ENCODE measurements at places on chromosomes 16 and 17. TPM values are rescaled to one million over a fixed set of nuclear protein-coding genes. Genes with fewer than 3 reads are reported as not detected.

The KRT12 gene
- total RNA-seq, result not detected

- no peaks in the 10 kb centered on the region for H3K36me3 ChIP-seq
- H3K4me3 ChIP-seq, result no peak overlapping the region
- H3K27ac ChIP-seq, result no peak overlapping the region
- H3K27me3 ChIP-seq, result no peaks in the 10 kb centered on the region
- no peak for DNase-seq
These were observed 14.5 kb upstream of the MTSS2 start for GRCh38 chr16:70700101-70701020.

The LYRM1 gene
- 47.0 TPM for total RNA-seq

- H3K4me3 ChIP-seq, result no peak overlapping the region
- peaks cover 2% of the 10 kb centered on the region for H3K36me3 ChIP-seq
- no peak for DNase-seq
- peaks cover 7% of the 10 kb centered on the region for H3K27me3 ChIP-seq
- H3K27ac ChIP-seq, result no peak overlapping the region
These were observed 26.7 kb upstream of the PRM1 start for GRCh38 chr16:11307639-11308492.

The KRT20 gene
- total RNA-seq, result not detected

The NPTX1 gene
- 8.8 TPM for total RNA-seq

GRCh38 chr16:81513204-81514040 lies 68.8 kb downstream of the CMIP start:
- no peak overlapping the region for H3K4me3 ChIP-seq
- H3K27me3 ChIP-seq, result no peaks in the 10 kb centered on the region
- H3K36me3 ChIP-seq, result peaks cover 5% of the 10 kb centered on the region

GRCh38 chr17:82332669-82333278 lies 792 bp downstream of the SECTM1 start:
- DNase-seq, result peak; percentile 48
- H3K27ac ChIP-seq, result peak overlapping the region; percentile 78
- no peaks in the 10 kb centered on the region for H3K36me3 ChIP-seq
- peak overlapping the region; percentile 84 for H3K4me3 ChIP-seq
- H3K27me3 ChIP-seq, result peaks cover 7% of the 10 kb centered on the region

DNA sequence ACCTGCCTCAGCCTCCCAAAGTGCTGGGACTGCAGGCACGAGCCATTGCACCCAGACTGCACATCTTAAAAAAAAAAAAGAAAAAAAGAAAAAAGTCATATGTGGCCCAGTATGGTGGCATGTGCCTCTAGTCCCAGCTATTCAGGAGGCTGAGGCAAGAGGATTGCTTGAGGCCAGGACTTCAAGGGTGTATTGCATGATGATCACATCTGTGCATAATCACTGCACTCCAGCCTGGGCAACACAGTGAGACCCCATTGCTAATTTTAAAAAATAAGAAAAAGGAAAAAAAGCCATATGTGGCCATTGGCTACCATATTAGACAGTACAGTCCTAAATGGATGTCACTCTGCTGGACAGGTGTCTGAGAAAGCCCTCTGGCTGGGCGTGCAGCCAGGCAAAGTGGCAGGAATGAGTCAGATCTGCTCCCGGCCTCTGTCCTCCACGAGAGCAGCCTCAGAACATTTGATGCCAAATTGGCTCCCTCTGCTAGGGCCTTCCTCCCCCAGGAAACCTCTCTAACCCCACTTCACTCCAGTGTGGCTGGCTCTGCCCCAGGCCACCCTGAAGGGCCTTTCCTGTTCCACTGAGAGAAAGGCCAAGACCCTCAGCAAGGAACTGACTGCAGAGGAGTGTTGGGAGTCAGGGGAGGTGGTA lies 14.7 kb downstream of the CA7 start:
- no peak for DNase-seq
- no peak overlapping the region for H3K4me3 ChIP-seq
- no peaks in the 10 kb centered on the region for H3K27me3 ChIP-seq
- no peaks in the 10 kb centered on the region for H3K4me1 ChIP-seq
- no peaks in the 10 kb centered on the region for H3K36me3 ChIP-seq

DNA sequence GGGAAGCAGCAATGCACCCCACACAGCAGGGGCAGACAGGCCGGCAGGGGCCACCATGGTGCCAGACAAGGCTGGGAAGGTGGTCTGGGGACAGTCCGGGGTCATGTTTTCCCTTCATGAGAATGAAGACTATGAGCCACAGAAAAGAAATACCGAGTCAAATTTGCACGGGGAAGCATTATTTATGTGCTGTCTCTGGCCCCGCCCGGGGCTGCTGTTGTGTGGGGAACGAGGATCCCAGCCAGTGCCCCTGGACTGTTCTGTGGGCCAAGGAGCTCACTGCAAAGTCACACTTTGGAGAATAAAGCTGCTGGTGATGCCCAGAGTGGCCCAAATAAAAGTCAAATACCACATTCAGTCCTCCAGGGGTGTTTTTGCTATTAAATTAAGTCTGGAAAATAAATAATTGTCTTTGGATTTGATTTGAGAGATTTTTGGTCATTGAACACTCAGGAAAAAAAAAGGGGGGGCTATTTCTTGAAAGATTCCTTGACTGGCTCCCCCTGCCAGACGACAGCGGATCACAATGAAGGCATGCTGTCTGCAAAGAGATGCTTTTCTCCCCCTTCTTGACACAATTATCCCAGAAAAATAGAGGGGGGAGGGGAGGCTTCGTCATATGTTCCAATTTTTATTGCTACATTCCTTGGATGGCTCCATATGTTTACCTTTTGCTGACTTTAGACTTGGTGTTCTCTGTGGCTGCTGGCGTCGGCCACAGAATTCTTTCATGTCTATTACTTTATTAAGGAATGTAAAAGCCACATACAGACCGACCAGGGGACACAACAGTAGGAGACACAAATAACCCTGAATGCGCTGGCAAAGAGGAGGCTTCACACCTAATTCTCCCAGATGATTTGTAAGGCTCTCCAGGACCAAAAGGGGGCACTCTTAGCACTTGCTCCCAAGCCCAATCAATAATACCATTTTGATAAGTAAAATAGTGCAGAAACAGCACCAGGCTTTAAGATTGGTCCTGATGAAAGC lies 27.1 kb upstream of the ANKFN1 start:
- DNase-seq, result no peak
- no peak overlapping the region for H3K4me3 ChIP-seq

The C17orf67 gene
- 4.2 TPM for total RNA-seq

DNA sequence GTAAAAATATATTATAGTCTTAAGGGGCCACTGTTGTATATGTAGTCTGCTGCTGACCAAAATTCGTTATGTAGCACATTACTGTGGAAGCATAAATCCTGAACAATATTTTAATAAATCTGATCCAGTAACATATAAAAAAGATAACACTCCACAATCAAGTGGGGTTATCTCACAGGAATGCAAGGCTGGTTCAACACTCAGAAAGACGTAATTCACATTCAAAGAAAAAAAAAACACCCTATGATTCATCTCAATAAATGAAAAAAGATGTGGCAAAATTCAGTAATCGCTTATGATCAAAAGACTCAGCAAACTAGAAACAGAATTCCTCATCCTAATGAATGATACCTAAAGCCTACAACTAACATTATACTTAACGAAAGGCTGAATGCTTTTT lies 47.8 kb downstream of the CREBBP start:
- no peaks in the 10 kb centered on the region for H3K4me1 ChIP-seq
- H3K27me3 ChIP-seq, result no peaks in the 10 kb centered on the region
- H3K27ac ChIP-seq, result no peak overlapping the region
- H3K4me3 ChIP-seq, result no peak overlapping the region
- H3K36me3 ChIP-seq, result peaks cover 34% of the 10 kb centered on the region
- DNase-seq, result no peak
